Stimulated activated CD4-positive, alpha-beta T cell treated with anti-CD3 and anti-CD28 coated beads, Interleukin-2, amount 100 ng/mL, for 24 hours (primary cell): ENCODE measurements at places on chromosomes 2 and 18.

GRCh38 chr2:28801726-28802125, 8.9 kb upstream of the SPDYA start:
- DNase-seq: no peak

DNA sequence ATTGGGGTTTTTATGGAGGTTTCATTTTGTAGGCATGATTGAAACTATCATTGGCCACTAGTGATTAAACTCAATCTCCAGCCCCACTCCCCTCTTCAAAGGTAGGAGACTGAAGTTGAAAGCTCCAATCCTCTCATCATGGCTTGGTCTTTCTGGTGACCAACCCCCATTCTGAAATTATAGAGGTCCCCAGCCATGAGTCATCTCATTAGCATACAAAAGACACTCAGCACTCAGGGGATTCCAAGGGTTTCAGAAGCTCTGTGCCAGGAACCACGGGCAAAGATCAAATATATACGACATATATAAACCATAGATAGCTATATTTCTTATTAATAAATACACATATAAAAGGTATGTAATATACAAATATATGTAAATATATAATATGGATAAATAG, 256.0 kb upstream of the POU3F3 start:
- DNase-seq: no peak

- no peak for DNase-seq
These were observed 496.6 kb downstream of the PTPRM start for GRCh38 chr18:8063733-8064132.

GRCh38 chr2:159089543-159089942, 121.1 kb downstream of the TANC1 start:
- no peak for DNase-seq

DNA sequence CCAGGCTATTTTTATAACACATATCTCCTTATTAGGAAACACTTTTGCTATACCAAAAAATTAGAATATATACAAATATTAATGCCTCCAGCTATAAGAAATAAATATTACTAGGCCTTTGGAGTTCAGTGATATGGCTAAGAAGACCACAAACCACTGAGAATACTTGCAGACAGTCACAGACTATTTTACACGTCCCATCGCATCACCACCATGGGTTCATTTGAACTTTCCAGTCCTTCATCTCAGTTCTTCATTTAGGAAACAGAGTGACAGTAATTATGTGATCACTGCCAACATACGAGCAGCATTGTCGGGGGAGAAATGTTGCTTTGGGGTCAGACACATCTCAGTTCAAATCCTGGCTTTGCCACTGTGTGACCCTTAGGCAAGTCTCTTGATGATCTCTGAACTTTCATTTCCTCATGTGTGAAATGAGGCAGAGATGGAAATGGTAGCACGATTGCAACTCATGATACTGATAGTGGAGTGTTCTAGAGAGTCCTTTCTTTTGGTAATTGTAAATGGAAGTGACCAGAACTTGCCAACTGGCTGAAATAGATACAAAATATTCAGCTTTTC, 138.9 kb upstream of the NRP2 start:
- no peak for DNase-seq

- no peak for DNase-seq
These were observed 249.8 kb downstream of the TXNL1 start for GRCh38 chr18:56388571-56388970.

GRCh38 chr2:172817411-172817810, 81.8 kb downstream of the RAPGEF4 start:
- no peak for DNase-seq

- no peak for DNase-seq
These were observed 178.6 kb downstream of the ZBTB7C start for GRCh38 chr18:48230467-48231113.

DNA sequence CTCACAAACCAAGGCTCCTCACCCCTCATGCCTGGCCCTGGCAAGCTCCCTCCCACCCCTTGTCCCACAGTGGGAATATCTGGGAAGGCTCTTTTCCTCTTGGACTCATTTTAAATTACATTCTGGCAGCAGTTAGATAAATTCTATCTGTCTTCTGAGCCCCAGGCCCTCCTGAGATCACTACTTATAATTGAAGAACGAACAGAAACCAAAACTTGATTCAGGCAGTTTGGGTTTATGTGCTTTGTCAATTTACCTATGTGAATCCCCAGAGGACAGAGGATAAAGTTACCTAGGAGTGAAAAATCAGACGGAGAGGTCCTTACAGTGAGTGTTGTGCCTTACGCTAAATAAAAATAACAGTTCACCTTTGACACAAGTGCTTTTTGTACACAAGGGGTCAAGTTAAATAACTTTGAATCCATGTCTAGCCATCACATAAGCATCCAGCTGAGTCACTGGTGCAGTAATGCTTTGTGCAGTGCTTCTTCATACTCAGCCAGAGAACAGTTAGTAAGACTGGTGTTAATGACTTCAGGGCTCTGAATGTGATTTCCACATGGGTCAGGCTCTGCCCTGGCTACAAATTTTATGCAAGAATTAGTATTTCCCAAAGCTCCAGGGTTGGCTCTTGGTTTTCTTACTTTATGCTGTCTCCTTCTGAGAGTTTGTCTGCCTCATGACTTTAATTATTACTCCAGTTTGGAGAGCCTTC, 329.3 kb downstream of the INSIG2 start:
- DNase-seq: no peak

GRCh38 chr18:48006415-48007175, 76.1 kb upstream of the SMAD2 start:
- DNase-seq: no peak

DNA sequence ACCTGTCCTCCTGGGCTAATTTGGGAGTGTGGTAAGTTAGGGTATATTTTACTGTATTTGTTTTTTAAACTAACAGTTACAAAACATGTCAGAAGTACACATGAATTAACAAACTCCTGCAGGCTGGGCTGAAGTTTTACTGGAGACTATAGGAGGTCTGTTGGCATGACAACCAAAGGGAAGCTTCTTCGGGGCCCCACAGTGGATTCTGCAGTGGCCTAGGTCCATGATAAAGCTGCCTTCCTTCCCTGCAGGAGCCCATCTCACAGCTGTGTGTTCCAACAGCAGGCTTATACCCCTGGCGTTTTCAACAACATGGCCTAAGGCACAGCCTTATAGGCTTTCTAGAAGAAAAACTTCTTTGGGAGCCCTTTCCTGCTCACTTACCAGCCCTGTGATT, 128.0 kb upstream of the SETBP1 start:
- no peak for DNase-seq

DNA sequence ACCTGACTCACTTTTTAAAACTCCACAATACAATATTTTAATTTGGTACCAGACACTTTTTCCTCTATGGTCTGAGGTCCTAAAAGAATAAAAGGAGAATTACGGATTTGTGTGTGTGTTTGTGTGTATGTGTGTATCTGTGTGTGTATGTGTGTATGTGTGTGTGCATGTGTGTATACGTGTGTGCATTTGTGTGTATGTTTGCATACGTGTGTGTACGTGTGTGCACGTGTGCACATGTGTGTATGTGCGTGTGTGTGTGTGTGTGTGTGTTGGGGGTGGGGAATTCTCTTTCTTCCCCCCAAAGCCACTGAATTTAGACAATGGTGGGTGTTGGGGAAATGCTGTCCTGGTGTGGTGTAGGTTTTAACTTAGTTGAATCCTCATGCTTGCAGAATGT, 807.7 kb upstream of the SALL3 start:
- DNase-seq: no peak
